ENCODE measurements at places on chromosomes 7 and 10.

GRCh38 chr10:48944171-48944570, 4.5 kb upstream of the LRRC18 start:
- DNase-seq: no peak

- no peak for DNase-seq
These were observed 90.9 kb downstream of the ACTR3B start for GRCh38 chr7:152850420-152850819.

GRCh38 chr7:106553446-106553836, 107.5 kb downstream of the CCDC71L start:
- no peak for DNase-seq

DNA sequence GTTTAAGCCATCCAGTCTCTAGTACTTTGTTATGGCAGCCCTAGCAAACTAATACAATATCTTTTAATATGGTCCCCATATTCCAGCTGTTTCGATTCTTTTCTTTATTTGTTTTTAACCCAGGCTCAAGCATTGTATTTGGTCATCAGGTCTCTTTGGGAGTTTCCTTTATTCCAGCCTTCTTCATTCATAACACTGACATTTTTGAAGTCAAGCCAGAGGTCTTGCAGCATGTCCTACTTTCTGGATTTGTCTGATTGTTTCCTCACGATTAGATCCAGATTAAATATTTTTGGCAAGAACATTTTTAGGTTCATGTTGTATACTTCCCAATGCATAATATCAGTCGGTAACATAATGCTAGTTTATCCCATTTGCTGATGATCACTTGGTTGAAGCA, 11.8 kb downstream of the SLC25A13 start:
- DNase-seq: no peak

DNA sequence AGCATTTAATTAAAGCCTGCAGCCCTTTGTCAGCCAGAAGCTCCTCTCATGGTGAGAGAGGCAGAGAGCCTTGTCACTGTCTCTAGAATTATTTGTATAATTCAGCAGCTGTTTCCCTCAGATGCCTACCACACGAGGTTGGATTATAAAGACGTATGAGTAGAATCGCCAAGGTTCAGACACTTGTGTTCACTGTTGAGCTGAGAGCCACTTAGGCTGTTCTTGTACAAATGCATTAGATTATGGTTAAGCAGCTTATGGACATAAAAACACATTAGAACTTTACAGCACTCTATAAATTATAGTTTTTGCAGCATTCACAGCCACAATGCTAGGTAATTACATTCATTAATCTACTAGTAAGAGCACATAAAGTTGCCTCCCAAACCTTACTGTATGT, 282.6 kb downstream of the AUTS2 start:
- DNase-seq: no peak

DNA sequence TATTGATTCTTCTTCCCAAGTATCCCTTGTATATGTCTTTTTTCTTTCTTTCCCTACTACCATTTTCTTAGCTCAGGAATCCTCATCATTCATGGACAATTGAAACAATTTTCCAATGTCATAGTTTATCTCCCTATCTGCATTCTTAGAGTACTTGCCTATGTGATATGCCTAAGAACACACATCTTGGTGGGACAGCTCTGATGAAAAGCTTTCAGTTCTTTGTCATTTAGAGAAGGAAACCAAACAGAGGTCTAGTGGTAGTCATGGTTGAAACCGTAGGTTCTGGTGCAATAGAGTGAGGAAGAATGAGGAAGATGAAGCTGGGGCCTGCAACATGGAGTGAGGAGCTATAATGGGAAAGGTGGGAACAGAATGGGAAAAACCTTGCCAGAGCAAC, 28.2 kb downstream of the TDRD1 start:
- DNase-seq: no peak

DNA sequence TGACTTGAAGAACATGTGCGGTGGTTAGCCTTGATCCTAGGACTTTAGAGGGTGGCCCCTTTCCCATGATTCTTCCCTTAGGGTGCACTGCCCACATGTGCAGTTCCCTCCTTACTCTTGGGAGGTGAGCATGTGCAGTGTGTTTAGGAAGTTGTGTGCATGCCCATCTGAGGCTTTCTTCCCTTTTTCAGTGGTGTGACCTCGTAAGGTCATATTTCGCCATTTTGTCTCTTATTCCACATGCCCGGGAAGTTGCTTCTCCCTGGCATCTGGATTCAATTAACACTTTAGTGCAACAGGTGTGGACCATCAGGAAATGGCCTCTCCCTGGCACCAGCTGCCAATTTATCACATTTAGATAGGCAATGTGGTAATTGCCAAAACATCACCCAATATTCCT, 380.6 kb upstream of the VSTM2A start:
- no peak for DNase-seq

DNA sequence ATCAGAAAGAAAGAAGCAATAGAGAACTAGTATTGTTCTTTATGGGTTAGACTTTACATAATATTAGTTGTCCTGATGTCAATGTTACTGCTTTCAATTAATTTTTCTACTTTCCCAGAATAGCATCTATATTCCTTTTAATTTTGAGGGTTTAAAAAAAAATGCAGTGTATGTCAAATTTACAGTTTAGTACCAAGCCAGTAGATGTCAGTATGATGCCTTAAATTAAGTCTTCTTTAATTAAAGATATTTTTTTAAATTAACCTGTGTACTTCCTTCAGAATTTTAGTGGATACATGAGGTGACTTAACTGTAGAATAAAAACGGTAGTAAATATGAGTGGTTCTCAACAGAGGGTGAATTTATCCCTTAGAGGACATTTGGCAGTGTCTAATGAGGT, 35.2 kb upstream of the STOX1 start:
- no peak for DNase-seq

DNA sequence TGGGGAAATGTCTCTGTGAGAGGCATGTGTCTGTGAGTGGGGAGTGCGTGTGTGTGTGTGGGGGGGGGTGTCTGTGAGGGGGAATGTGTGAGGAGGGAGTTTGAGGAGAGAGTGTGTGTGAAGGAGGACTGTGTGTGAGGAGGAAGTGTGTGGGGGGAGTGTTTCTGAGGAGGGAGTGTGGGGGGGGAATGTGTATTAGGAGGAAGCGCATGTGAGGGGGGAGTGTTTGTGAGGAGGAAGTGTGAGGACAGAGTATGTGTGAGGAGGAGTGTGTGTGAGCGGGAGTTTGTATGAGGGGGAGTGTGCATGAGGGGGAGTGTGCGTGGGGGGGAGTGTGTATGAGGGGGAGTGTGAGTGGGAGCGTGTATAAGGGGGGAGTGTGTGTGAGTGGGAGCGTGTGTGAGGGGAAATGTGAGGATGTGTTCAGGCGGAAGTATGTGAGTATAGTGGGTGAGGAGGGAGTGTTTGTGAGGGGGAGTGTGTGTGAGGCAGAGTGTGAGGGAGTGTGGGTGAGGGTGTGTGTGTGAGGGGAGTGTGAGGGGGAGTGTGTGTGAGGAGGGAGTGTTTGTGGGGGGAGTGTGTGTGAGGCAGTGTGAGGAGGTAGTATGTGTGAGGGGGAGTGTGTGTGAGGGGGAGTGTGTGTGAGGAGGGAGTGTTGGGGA, 21.8 kb upstream of the PTPRN2 start:
- peak; percentile 45 for DNase-seq
